KG1 (cell line): ENCODE measurements at places on chromosomes 5 and 9.

DNA sequence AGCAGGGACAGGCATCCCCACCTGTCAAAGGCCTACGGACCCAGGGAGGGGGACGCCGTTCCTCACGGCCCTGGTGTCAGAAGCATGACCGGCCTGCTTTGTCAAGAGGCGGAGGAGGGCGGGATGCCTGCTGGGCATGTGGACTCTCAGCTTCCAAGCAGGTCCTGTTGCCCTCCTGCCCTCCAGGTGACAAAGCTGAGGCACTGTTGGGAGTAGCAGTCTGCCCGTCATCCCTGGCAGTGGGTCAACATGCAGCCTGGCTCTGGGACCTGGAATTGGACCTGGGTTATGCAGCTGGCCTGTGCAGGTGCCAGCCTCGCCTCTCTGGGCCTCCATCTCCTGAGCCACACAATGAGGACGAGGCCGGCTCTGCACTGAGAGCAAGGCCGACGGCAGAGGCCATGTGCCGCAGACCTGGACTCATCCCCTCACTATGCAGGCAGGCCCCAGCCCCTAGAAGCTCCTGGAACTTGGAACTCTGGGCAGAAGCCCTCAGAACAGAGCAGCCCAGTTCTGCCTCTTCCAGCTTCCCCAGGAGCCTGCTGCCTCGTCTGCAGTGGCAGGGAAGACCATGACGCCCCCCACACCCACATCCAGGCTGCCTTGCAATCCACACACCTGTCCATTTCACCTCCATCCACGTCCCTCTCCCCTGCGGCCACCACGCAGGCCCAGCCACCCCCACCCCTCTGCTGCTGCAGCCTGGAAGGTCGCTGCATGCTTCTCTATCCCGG, 20.8 kb upstream of the FCN1 start:
- no peak for DNase-seq

- no peak for DNase-seq
Measured at GRCh38 chr5:110258460-110259216, 467.8 kb downstream of the TMEM232 start.

GRCh38 chr5:141807732-141808131, 70.5 kb downstream of the PCDH1 start:
- no peak for DNase-seq

- DNase-seq, result no peak
Measured at GRCh38 chr5:103693517-103693916, 130.9 kb upstream of the NUDT12 start.

DNA sequence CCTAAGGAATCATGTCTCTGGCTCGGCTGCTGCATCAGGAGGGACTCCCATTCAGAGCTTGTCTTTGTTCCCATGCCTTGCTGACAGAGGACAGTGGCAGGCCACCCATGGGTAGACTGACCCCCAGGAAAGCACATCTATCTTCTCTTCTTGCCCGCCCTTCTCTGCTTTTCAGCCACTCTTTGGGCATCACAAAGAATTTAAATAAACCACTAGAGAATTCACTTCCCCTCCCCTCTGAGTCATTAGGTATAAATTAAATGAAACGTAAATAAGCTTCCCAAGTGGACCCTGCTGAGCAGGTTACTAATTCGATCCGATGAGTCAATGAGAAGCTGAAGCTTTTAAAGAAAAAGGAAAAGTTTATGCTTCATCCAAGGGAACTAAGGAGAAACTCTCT, 97.0 kb downstream of the DRD1 start:
- no peak for DNase-seq

GRCh38 chr9:111904026-111904425, 7.4 kb downstream of the UGCG start:
- no peak for DNase-seq

DNA sequence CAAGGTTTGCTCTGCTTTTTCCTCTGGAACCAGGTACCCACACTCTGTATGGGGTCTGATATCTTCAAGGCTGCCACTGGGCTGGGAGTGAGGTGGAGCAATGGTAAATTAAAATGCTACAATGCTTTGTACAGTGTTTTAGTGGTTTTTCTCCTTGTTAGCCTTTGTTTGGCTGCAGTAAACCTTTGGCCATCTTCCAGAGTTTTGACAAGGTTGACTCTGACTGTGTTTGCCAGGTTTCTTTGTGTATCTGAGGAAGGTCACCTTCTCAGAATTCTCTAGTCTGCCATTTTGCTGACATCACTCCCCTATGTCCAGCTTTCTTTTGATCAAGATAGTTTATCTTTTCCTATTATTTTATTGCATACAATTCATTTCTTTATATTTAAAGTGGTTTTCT, 11.2 kb downstream of the SPATA31D1 start:
- DNase-seq, result no peak

- DNase-seq, result no peak
Measured at GRCh38 chr9:112170235-112170634, 4.9 kb downstream of the SUSD1 start.

DNA sequence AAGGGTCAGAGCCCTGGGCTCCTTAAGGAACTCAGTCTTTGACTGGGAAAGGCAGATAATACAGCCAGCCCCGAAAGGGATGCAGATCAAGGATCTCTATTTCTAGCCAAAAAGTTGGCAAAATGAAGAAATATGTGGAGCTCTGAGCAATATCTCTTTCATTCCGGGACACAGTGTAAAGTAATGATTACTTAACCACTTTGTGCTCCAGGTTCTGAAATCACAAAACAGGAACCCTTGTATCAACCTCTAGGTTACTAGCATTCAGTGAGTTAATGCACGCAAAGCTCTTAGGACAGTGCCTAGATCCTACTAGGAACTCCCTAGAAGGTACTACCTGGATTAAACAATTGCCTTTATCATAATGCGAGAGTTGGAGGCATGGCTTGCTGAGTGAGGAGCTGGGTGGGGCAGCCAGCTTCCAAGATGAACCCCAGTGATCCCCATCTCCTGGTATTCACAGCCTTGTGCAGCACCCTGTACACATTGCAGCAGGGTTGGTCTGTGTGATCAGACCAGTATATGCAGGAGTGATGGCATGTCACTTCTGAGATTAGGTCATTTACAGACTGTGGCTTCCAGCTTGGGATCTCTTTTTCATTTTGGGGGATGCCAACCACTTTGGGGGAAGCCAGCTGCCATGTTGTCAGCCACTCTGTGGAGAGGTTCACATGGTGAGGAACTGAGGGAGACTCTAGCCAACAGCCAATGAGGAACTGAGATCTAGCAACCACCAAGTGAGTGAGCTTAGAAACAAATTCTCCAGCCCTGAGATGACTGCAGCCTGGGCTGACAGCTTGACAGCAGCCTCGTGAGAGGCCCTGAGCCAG, 103.1 kb upstream of the SLC44A1 start:
- DNase-seq, result no peak

- no peak for DNase-seq
Measured at GRCh38 chr5:134874831-134875655, 872 bp downstream of the TXNDC15 start.

GRCh38 chr9:131165523-131165922, 40.1 kb downstream of the NUP214 start:
- no peak for DNase-seq

- DNase-seq, result no peak
Measured at GRCh38 chr5:134459010-134459403, 47.3 kb upstream of the CDKN2AIPNL start.

DNA sequence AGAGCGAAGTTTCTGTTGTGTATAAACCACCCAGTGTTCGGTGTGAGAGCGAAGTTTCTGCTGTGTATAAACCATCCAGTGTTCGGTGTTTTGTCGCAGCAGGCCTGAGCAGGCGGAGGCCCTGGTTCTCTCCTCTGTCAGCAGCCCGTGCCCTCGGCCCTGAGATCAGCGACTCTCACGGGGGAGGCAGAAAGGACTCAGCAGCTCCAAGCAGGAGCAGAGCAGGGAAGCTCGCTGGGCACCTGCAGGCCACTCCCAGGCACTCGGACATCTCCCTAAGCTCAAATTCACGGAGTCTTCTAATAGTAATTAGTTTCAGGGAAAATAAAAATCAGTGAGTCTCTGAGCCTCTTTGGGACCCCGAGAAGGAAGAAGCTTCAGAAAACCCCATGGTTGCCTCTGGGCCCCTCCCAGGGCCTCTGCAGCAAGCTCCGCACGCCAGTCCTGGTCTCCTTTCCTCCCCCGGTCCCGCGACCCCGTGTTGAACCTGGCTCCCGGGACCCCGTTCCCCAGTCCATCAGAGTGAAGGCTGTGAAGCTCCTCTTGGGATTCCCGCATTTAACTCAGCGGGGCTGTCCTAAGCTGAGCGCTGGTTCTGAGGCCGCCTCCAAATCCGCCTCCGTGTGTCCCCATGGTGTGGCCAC, 81.9 kb upstream of the ADAMTS2 start:
- no peak for DNase-seq

DNA sequence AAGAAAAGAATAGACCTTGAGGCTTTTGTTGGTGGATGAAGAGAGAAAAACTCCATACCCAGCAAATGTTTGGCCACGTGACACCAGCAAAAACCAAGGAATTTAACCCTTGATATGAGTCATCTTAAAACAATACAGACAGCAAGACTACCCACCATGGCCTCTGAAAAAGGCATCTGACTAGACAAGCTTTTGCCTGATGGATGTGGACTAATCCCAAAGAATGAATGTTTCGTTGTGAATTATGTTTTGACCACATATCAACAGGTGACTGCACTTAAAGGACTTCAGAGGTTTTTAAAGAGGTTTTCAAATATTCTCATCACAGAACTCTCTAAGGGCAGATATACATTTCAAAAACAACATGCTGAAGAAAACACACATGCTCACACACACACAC, 33.0 kb upstream of the SLC1A3 start:
- DNase-seq, result no peak

DNA sequence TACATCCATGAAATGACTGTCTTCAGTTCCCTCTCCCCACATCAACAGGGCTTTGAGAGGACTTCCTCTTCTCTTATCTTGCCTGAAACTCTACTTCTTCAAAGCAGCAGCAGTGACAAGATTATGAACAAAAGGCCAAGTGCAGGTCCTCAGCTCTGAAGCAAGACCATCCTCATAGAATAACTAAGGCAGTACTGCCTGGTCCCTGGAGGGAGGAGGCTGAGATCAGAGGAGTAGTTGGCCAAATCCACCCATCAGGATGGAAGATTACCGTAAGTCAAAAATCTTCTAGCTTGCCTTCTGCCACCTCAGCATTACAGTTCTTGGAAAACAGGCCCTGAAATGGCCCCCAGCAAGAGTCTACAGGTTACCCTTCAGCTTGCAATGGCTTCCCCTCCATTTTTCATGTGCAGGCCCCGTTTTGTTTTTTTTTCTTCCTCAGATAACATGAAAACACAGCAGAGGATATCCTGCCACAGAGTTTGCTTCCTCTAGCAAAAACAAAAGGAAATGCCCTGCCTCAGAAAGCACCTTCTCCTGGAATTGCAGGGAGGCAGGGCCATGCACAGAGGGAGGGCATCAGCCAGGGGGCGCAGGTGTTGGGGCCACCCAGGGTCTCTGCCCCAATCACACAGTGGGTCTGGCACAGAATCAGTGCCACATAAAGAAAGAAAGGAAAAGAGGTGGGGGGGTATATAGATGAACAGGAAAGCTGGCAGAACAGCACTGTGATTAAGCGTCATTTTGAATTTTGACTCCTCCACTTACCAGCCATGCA, 40.0 kb downstream of the KLHL3 start:
- no peak for DNase-seq

DNA sequence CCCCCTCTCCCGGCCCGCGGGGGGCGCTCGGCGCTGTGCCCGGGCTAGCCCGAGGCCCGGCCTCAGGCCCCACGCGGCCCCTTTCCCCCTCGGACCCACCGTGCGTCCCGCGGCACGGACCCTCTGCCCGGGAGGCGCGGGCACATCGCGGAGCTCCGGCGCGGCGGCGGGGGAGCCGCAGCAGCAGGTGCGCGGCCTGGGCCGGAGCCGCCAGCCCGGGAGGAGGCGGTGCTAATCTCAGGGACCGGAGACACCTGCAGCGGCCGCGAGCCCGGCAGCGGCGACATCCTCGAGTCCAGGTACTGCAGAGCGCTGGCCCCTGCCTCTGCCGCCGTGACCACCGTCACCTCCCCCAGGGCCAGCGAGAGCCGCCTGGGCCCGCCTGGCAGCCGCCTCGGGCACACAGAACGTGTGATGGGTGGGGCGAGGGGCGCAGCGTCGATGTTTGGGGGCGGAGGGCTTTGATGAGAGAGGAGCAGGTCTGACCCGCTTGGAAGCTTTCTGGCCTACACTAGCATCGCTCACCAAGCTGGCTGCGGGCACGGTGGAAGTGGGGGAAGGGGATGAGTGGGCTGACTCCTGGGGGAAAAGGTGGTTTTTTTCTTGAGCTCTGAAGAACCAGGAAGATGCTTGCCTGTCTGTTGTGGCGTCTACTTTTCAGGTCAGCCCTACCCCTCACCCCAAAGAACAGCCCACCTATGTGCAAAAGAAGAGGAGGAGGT, 524 bp downstream of the CYFIP2 start:
- DNase-seq, result no peak

DNA sequence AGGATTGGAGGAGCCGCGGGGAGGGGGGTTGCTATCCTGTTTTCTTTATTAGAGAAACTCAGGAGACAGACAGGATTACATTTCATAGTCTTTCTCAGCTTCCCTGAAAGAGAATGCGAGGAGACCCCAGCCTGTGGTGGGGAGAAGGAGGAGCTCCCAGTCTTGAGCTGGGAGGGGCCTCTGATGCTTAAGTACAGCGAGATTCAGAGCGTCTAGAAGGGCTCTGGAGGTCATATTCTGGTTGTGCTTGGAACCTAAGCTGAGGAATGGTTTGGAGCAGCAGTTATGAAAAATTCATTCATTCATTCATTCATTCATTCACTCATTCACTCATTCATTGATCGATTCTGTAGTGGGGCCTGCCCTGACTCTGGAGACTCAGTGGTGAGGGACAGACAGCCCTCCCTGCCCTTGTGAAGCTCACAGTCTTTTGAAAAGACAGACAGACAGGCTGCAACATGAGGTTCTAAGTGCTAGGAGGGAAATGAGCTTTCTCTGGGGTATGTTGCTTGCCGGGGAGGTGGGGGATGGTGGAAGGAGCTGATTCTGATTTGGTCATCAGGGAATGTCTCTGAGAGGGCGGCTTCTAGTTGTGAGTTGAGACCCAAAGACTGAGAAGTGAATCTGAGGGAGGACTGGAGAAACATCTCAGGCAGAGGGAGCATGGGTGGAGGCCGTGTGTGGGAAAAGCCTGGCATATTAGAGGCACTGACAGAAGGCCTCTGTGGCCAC, 2.5 kb upstream of the SPRY4 start:
- no peak for DNase-seq

DNA sequence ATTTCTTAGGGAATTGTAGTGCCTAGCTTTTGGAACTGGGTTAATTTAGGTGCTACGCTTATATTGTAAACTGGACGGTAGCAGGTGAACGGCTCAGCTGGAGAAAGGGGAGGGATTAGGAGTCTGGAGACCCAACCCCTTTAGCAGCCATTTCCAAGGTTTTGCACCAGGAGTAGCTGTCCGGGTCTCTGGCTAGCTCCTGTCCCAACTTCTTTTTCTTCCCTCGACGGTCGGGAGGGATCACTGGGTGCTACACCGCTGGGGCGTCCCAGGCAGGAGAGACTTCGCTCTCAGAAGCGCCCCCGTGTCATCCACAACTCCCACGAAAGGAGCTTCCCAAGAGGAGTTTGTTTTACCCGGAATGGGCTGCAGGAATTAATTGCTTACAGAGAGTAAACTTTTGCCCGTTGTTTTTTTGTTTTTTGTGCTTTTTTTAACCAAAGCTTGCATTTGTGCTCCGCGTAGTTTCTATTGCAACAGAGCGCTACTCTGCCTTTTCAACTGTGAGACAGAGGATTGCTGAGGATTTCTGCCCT, 1640.9 kb upstream of the C9orf72 start:
- DNase-seq, result no peak

- DNase-seq, result no peak
Measured at GRCh38 chr9:13957089-13957488, 356.9 kb downstream of the NFIB start.

GRCh38 chr5:112004867-112005622, 248.1 kb upstream of the NREP start:
- DNase-seq, result no peak

GRCh38 chr5:159995907-159996306, 13.0 kb upstream of the TTC1 start:
- DNase-seq, result no peak

GRCh38 chr5:133106343-133106742, 54.5 kb downstream of the HSPA4 start:
- DNase-seq, result no peak
